ENCODE measurements at places on chromosomes 11 and 22. TPM values are rescaled to one million over a fixed set of nuclear protein-coding genes. Genes with fewer than 3 reads are reported as not detected.

YPEL4 gene
- total RNA-seq, result 0.73 TPM

DNA sequence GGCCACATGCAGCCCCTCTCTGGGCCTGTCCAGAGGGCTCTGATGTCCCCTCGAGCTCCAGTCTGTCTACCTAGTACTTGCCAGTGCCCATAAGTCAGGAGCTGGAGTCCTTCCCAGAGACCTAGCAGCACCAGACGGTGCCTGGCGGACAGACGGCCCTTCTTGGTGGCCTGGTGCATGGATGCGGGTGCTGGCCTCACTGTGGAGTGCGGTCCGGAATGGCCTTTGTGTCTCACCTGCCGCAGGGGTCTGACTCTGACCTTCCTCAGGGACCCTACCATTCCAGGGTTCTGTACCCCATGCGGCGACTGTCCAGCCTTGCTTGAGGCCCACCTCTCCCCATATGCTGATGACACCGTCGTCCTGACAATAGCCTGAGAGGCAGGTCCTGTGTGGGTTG lies 29.4 kb upstream of the SMIM38 start:
- no peak for DNase-seq

- DNase-seq, result no peak
Observed at GRCh38 chr11:133040289-133040900, 491.9 kb downstream of the OPCML start.

BATF2 gene
- not detected for total RNA-seq

KRTAP5-7 gene
- total RNA-seq, result not detected

CST6 gene
- total RNA-seq, result not detected

GRCh38 chr11:3136546-3137455 lies 28.3 kb downstream of the OSBPL5 start:
- DNase-seq, result no peak

TRIM29 gene
- total RNA-seq, result not detected

- DNase-seq, result no peak
Observed at GRCh38 chr11:23151819-23152218, 291.5 kb upstream of the CCDC179 start.

GRCh38 chr11:65806979-65807378 lies 20.1 kb downstream of the OVOL1 start:
- no peak for DNase-seq

TECTA gene
- 0.17 TPM for total RNA-seq

FGF19 gene
- not detected for total RNA-seq

ZNRF3 gene
- total RNA-seq, result 1.5 TPM

DNA sequence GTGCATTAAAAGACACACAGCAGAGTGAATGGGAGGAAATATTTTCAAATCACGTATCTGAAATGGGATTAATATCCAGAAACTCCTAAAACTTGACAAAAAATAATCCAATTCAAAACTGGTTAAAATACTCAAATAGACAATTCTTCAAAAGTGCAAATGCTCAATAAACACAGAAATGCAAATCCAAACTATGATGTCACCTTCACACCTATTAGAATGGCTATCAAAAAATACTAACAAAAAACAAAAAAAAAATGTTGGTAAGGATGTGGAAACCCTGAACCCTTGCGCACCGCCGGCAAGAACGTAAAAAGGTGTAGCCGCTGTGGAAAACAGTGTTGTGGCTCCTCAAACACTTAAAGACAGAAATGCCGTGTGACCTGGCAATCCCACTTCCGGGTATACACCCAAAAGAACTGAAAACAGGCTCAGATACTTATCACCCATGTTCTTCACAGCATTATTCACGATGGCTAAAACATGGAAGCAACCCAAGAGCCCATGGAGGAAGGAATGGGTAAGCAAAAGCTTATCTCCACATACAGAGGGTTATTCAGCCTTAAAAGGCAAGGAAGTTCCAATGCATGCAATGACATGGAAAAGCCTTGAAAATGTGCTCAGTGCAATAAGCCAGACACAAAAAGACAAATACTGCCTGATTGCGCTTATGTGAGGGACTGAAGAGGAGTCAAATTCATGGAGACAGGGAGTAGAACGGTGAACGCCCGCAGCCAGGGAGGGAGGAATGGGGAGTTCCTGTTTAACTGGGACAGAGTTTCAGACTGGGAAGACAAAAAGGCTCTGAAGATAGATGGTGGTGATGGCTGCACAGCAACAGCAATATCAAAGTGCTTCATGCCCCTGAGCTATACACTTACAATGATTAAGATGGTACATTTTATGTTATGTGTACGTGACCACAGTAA lies 19.6 kb downstream of the BRD1 start:
- DNase-seq, result peak; percentile 63

MICAL3 gene
- total RNA-seq, result 29.7 TPM

E2F8 gene
- total RNA-seq, result 16.5 TPM
